ENCODE measurements at places on chromosomes 13 and 19. TPM values are rescaled to one million over a fixed set of nuclear protein-coding genes. Genes with fewer than 3 reads are reported as not detected.

Gene KRTDAP
- not detected for total RNA-seq

GRCh38 chr13:97211300-97211699, 10.8 kb upstream of the MBNL2 start:
- peaks cover 21% of the 10 kb centered on the region for H3K4me1 ChIP-seq
- no peak for DNase-seq
- no peak overlapping the region for H3K27ac ChIP-seq
- H3K27me3 ChIP-seq = no peaks in the 10 kb centered on the region
- no peaks in the 10 kb centered on the region for H3K36me3 ChIP-seq

DNA sequence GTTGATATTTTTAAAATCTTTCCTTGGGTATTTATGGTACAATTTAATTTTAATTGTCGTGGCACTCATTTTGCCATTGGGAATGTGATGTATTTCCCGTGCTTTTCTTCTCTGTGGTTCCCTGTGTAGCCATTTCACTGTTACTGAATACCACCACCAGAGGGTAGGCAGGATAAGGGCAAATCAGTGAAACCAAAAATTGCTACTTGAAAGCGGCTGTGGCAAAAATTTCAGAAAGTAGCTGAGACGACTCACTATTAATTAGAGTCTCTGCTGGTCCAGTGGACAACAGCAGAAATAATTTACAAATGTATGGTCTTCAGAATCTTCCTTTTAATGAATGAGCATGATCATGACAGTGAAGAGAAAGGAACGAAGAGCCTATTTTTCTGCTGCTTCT, 34.4 kb upstream of the MIR17HG start:
- H3K4me1 ChIP-seq = no peaks in the 10 kb centered on the region
- DNase-seq = no peak
- H3K36me3 ChIP-seq = no peaks in the 10 kb centered on the region
- H3K27ac ChIP-seq = no peak overlapping the region
- no peaks in the 10 kb centered on the region for H3K27me3 ChIP-seq
- no peak overlapping the region for H3K4me3 ChIP-seq

GRCh38 chr19:31264041-31264778, 85.0 kb downstream of the TSHZ3 start:
- H3K4me1 ChIP-seq = no peaks in the 10 kb centered on the region
- no peaks in the 10 kb centered on the region for H3K36me3 ChIP-seq
- H3K27ac ChIP-seq = no peak overlapping the region
- no peak for DNase-seq
- H3K4me3 ChIP-seq = no peak overlapping the region

- H3K4me1 ChIP-seq = no peaks in the 10 kb centered on the region
- DNase-seq = no peak
- no peak overlapping the region for H3K27ac ChIP-seq
- peaks cover 8% of the 10 kb centered on the region for H3K36me3 ChIP-seq
- no peak overlapping the region for H3K4me3 ChIP-seq
- no peaks in the 10 kb centered on the region for H3K27me3 ChIP-seq
Observed at GRCh38 chr13:32447894-32448623, 20.1 kb upstream of the N4BP2L1 start.

DNA sequence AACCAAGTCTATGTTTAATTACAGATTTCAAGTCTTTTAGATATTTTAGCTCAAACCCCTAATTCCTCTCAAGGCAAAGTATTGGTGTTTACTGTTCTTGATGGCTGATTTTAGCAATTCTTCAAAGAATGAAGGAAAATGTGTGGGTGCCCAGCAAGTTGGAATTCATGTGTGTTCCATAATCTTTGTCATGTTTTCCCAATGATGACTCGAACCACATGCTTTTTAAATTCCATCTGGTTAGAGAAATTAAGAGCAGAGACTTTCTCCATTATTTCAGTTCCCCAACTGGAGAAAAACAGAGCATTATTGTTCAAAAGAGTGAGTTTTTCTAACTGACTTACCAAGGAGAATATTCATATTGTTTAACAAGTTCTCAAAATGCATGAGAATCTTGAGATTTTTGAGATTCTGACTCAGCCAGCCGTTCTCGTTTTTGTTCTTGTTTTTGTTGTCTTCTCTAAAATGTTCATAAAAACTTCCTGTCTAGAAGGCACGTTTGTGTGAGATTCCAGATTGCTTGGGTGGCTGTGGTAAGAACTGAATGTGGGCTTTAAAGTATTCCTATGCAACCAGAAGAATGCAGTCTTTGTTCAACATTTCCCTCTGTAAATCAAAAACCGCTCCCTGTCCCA, 404.7 kb downstream of the IRS2 start:
- no peak for DNase-seq
- H3K36me3 ChIP-seq = no peaks in the 10 kb centered on the region
- H3K27me3 ChIP-seq = no peaks in the 10 kb centered on the region
- no peak overlapping the region for H3K4me3 ChIP-seq
- H3K4me1 ChIP-seq = no peaks in the 10 kb centered on the region

Gene CYP2F1
- not detected for total RNA-seq

DNA sequence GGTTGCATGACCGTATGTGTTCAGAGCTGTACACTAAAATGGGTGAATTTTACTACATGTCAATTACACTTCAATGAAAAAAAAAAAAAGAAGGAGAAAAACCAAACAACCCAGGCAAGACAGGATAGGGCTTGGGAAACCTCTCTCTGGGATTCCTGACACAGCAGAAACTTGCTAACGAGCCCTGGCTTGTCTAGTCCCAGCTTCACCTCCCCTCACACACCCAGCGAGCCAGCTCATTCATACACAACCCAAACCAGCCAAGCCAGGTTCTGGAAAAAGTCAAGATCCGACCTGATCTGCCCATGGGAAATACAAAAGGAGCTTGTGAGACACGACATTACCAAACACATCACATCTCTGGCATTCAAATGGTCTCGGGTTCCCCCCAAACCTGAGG, 3.7 kb upstream of the TECR start:
- H3K36me3 ChIP-seq = no peaks in the 10 kb centered on the region
- peaks cover 11% of the 10 kb centered on the region for H3K4me1 ChIP-seq
- H3K27me3 ChIP-seq = no peaks in the 10 kb centered on the region
- no peak overlapping the region for H3K4me3 ChIP-seq

DNA sequence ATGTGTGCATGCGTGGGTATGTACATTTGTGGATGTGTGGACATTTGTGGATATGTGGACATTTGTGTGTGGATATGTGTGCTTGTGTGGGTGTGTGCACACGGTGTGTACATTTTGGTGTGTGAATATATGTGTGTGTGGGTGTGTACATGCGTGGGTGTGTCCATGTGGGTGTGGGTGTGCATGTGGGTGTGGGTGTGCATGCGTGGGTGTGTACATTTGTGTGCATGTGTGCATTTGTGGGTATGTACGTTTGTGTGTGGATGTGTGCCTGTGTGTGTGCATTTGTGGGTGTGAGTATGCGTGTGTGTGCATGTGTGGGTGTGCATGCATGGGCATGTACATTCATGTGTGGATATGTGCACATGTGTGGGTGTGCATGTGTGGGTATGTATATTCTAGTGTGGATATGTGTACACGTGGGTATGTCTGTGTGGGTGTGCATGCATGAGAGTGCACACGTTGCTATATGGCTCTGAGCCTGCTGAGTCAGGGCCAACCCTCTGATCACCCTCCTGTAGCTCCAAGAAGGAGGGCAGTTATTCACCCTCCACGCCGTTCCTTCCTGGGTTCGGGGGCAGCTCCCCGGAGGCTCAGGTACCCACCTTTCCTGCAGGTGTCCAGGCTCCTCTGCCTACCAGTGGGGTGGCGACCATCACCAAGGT, 20.3 kb downstream of the COMP start:
- DNase-seq = no peak
- no peaks in the 10 kb centered on the region for H3K4me1 ChIP-seq
- H3K4me3 ChIP-seq = no peak overlapping the region
- no peaks in the 10 kb centered on the region for H3K36me3 ChIP-seq
- H3K27me3 ChIP-seq = no peaks in the 10 kb centered on the region
- no peak overlapping the region for H3K27ac ChIP-seq

Gene ZIM2
- total RNA-seq = not detected

DNA sequence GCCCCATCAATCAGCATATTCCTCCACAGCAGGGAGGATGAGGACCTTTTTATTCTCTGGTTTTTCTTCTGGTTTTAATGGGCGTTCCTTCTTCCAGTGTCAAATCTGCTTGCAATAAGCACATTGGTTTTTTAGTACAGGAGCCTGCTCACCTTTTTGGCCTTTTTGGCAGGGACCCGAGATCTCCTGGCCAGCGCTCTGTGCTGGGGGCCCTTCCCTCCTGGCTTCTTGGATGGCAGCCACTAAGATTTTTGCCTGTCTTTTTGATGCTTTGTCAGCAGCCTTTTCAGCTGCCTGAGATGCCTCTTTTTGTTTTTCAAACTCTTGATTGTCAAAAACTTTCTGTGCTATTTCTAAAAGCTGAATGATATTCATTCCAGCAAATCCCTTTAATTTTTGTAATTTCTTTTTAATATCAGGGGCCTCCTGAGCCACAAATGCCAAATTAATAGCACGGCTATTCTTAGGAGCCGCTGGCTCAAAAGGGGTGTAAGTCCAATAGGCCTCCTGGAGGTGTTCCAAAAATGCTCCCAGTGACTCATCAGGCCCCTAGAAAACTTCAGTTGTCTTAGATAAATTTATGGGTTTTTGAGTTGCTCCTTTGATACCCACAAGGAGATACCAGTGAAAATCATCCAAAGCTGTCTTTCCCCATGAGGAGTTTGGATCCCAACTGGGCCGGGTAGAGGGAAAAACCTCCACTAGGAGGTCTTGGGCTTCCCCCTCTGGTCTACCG, 73.0 kb downstream of the ZNF100 start:
- no peaks in the 10 kb centered on the region for H3K4me1 ChIP-seq
- H3K4me3 ChIP-seq = no peak overlapping the region
- H3K27ac ChIP-seq = no peak overlapping the region
- DNase-seq = no peak

DNA sequence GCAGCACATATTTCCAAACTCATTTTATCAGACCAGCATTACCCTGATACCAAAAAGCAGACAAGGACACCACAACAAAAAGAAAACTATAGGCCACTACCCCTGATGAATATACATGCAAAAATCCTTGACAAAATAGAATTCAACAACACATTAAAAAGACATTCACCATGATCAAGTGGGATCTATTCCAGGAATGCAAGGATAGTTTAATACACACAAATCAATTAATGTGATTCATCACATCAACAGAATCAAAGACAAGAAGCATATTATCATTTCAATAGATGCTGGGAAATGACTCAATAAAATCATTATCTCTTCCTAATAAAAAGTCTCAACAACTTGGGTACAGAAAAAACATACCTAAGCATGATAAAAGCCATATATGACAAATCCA, 11.2 kb downstream of the ZNF347 start:
- DNase-seq = no peak
- H3K4me1 ChIP-seq = no peaks in the 10 kb centered on the region
- H3K36me3 ChIP-seq = peaks cover 14% of the 10 kb centered on the region
- H3K27ac ChIP-seq = no peak overlapping the region
- H3K27me3 ChIP-seq = no peaks in the 10 kb centered on the region

Gene DCLK1
- total RNA-seq = 14.0 TPM

Gene NLRP12
- total RNA-seq = 0.52 TPM

DNA sequence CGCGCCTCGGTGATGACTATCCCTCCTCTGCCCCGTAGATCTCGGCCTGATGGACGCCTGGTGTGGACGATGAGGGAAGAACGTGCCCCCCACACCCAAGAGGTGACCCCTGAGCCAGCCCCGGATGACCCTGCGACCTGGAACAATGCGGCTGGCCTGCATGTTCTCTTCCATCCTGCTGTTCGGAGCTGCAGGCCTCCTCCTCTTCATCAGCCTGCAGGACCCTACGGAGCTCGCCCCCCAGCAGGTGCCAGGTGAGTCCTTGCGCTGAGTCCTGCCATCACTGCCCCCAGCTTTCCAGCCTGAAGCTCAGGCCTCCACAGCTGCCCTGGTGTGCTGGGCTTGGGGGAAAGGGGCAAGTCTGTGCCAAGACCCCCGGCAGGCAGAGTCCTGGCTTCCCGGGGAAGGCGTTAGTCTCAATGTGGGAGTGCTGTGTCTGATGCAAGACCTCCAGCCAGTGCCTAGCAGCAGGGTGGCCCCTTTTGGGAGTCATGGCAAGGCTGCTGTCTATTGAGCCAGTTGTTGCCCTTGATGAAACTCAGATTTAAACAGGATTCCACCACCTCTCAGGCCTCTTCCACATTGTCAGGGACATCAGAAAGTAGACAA, 67.5 kb downstream of the CHST8 start:
- no peaks in the 10 kb centered on the region for H3K4me1 ChIP-seq
- H3K27ac ChIP-seq = no peak overlapping the region
- no peak for DNase-seq
- no peaks in the 10 kb centered on the region for H3K27me3 ChIP-seq
- H3K4me3 ChIP-seq = no peak overlapping the region

DNA sequence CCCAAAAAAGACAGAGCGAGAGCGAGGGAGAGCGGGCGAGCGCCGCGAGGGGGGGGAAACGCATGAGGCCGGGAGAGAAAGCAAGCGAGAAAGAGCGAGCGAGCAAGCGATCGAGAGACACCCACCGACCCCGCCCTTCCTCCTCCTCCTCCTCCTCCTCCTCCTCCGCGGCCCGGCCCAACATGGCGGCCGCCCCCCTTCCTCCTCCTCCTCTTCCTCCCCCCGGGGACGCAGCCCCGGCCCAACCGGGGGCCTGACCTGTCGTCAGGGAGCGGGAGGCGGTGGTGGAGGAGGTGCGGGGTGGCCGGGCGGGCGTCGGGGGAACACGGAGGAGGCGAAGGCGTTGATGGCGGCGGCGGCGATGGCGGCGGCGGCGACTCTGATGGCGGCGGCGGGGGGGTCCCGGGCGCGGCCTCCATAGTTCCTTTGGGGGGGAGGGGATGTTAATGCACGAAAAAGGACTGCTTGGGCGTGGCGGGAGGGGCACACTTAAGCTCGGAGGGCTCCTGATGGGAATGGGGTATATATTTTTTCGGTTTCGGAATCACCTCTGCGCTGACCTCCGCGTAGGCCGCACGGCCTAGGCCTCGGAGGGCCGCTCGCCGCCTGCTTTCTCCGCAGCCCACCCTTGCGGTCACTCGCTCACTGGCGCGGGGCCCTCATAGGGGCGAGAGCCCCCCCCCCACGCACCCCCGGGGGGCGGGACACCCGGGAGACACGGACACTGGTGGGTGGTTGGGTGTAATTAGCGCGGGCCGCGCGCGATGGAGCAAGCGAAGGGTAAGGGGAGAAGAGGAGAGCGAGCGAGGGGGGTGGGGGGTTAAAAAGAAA, 1.2 kb downstream of the ZC3H4 start:
- peak overlapping the region; percentile 94 for H3K4me3 ChIP-seq
- H3K36me3 ChIP-seq = no peaks in the 10 kb centered on the region
- peaks cover 32% of the 10 kb centered on the region for H3K4me1 ChIP-seq
- DNase-seq = peak; percentile 92

DNA sequence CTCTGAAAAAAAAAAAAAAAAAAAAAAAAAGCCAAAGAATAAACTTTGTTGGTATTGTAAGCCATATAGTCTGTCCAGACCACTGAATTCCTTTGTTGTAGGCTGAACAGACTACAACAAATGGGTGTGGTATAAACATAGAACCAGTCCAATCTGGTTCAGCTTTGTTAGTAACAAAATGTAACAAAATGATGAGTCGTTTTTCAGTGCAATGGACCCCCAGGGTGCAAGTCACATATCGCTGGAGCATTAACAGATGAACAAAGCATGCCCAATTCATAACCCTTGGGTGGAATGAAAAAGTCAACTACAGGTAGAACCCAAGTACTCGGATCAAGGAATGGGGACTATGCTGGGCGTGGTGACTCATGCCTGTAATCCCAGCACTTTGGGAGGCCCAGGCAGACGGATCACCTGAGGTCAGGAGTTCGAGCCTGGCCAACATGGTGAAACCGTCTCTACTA, 13.6 kb upstream of the FCHO1 start:
- no peaks in the 10 kb centered on the region for H3K4me1 ChIP-seq
- no peaks in the 10 kb centered on the region for H3K27me3 ChIP-seq
- H3K4me3 ChIP-seq = no peak overlapping the region
- peaks cover 36% of the 10 kb centered on the region for H3K36me3 ChIP-seq
- DNase-seq = no peak

Data from heart left ventricle (tissue), 16 donors.